ENCODE measurements at places on chromosomes 5 and 9.

- DNase-seq, result no peak
Measured at GRCh38 chr9:133120501-133121197, 391 bp downstream of the RALGDS start.

GRCh38 chr9:85258823-85259370, 482.9 kb downstream of the AGTPBP1 start:
- DNase-seq, result peak; percentile 11

- DNase-seq, result no peak
Measured at GRCh38 chr5:179273073-179273435, 72.2 kb downstream of the ADAMTS2 start.

DNA sequence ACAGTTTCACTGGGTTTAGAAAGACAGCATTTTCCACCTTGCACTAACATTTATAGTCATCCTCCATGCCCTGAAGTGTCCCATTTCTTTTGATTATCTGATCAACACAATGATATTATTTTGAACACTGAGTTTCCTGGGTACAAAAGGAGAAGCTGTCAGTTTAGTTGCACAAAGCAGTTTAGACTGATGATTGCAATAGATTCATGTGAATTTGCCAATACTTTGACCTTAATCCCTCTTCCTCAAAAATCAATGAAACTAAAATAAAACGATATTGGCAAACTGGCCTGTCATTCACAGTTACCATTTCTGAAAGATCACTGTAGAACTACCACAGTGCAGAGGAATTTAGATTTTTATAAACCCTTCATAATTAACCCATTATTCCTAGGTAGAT, 34.2 kb upstream of the RASGRF2 start:
- no peak for DNase-seq

DNA sequence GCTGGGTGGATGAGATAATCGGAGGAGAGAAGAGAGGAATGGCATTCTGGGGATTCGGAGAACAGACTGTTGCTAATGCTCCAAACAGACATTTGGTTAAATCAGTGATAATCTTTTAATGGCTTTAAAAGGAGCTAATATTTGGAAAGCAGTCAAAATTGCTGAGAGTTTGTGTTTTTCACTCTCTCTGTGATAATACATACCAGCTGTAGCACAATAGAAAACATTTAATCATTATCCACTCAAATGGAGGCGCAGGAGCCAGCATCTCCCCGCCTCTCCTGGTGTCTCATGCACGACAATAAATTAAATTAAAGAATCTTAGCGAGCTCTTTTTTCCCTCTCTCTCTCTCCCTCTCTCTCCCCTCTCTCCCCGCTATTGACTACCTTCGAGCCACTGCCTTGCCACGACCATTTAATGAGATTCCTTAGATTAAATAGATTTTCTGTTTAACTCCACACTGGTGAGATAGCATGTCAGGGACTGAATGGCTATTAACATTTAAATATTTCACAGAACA, 268.6 kb upstream of the MVB12B start:
- peak; percentile 55 for DNase-seq

DNA sequence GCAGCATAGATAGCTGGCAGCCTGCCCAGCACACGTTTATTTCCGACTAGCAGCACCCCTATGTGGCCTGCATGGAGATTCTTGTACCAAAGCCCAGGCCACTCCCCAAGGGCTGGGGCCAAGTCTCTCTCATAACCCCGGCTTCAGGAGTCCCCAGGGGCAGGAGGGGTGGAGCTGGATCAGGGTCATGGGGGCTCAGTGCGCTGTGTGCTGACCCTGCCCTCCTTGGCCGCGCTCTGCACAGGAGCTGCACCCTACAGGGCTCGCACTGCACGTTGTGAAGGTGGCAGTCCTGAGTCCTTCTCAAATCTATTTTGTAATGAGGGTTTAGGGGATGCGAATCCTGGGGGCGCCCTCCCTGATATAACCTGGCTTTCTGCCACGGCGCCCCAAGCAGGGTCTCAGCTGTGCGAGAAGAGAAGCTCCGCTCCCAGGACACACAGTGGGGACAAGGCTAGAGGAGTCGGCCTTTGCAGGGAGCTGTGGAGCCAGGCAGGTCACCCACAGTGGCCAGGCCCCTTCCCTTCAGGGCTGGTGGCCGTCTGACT, 28.6 kb downstream of the NKD2 start:
- DNase-seq, result peak; percentile 18

GRCh38 chr9:134547161-134548100, 94.2 kb upstream of the COL5A1 start:
- DNase-seq, result no peak

- DNase-seq, result no peak
Measured at GRCh38 chr5:95130941-95131340, 154.0 kb downstream of the MCTP1 start.

Data from SHP77 treated with DMSO at 0.1 percent for 48 hours (cell line).